ENCODE measurements at places on chromosomes 3 and 15.

DNA sequence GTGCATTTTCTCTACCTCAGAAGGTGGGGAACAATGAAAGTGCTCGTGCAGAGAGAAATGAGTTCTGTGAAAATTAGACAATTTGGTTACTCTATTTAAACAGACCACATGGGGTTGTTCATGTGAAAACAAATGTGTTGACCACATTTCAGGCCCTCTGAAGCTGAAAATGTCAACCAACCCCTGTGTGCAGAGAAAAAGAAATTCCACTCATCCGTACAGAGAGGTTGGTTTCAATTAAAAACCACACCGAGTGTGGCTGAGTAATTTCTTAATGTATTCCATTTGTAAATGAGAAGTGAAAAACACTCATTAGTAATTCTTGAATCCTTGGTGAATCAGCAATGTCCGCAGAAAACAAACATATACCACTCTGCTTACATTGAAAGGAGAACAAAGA is 46.9 kb upstream of the SLC7A14 start:
- no peak for DNase-seq

- no peak for DNase-seq
Measured at GRCh38 chr3:14874784-14875183, 56.0 kb downstream of the FGD5 start.

- DNase-seq: no peak
Measured at GRCh38 chr3:170753421-170754310, 116.3 kb downstream of the RPL22L1 start.

DNA sequence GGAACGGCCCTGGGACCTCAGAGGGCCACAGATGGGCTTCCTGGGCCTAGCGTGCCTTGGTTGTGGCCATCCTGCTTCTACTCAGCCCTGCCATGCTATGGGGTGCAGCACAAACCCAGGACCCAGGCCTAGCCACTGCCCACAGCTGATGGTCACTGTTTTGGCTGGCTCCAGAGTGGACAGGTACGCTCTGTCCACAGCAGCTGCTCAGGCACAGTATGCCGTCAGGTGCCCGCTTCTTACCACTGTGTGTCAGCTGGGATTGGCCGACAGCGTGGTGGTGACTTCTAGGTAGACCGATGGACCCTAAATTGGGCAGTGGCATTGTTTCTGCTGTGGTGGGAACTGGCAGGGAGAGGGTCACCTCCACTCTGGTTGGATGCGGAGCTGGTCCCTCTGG is 47.3 kb downstream of the KLF13 start:
- DNase-seq: no peak

- no peak for DNase-seq
Measured at GRCh38 chr3:60613769-60614303, 637.4 kb downstream of the FHIT start.

DNA sequence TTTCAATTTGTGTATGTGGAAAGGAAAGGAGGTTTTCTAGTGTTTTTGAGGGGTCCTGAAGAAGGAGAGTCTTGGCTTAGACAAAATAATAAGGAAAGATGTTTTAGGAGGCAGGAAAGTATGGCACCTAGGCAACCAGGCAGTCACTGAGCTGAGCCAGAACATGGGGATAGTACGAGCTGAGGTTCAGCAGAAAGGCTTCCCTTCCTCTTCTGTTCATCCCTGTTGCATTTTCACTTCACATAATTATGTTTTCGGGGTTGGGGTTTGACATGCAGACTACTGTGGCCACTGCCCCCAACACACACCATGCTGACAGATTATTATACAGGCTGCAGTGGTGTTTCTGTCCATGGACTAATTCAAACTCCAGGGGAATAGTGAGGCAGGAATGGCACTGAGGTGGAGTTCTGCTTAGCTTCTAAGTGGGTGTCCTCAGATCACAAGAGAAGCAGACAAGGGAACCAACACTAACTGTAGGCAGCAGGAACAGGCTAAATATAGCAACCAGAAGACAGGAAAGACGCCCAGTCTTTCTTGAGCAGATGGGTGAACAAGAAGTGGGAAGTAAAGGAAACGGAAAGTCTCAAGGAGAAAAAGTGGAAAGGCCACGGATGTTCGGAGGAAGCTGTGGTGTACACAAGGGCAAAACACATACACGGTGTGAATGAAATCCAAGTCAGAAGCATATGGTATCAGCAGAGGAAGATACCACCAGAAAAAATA is 305.8 kb downstream of the PLCL2 start:
- no peak for DNase-seq

- no peak for DNase-seq
Measured at GRCh38 chr3:8767667-8768363, 1.6 kb downstream of the OXTR start.

Measured in activated CD8-positive, alpha-beta memory T cell treated with anti-CD3 and anti-CD28 coated beads for 4 hours (primary cell).